ENCODE measurements at places on chromosomes 5 and 9.

DNA sequence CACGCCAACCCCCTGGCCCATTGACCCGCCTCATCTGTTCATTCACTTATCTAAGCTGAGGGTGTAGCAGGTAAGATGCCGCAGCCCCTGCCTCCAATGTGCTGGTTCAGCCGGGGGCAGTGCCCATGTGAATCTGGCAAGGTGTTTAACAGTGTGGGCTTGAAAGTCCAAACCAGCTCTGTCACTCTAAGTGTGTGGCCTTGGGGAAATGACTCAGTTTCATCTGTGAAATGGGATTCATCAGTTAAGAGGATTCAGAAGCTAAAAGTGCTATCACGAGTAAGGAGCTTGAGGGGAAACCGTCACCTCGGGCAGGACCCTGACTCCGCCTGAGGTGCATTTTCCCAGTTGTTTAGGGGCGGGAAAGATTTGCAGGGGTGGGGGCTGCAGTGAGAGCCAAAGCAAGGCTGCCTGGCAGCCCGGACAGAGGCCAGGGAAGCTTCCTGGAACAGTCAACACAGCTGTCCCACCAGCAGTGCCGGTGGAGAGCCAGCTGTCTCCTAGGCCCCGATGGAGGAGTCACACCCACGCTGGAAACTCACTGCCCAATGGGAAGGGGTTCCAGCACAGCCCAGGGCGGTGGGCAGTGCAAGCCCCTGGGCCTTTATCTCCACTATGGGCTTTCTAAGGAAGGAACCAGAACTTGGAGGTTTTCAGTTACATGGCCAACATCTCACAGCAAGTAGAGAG lies 9.7 kb upstream of the URM1 start:
- no peak for DNase-seq

- DNase-seq: no peak
Observed at GRCh38 chr5:137845472-137845871, 22.2 kb upstream of the MYOT start.

GRCh38 chr9:13750639-13751038 lies 471.1 kb upstream of the MPDZ start:
- no peak for DNase-seq

- DNase-seq: no peak
Observed at GRCh38 chr5:52543594-52543993, 244.1 kb upstream of the ITGA1 start.

DNA sequence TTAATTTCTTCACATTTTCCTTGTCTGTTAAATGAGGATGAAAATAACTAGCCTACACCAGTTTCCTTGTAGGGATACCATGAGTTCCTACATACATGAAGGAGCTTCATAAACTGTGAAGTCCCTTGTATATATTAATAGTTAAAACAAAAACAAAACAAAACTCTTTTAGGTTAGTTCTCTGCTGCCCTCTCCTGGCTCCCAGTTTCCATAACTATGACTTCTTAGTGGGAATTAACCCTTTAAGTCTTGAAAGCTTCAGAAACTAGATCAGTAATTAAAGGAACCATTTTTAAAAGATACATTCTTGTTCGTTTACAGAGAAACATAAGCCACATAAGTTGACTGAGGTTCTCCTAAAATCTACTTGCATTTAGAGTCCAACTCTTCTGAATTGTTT lies 500.0 kb upstream of the C9orf72 start:
- DNase-seq: no peak

- DNase-seq: no peak
Observed at GRCh38 chr9:278651-279050, 64.0 kb downstream of the DOCK8 start.

- DNase-seq: no peak
Observed at GRCh38 chr5:122385286-122385685, 73.2 kb downstream of the SNCAIP start.

DNA sequence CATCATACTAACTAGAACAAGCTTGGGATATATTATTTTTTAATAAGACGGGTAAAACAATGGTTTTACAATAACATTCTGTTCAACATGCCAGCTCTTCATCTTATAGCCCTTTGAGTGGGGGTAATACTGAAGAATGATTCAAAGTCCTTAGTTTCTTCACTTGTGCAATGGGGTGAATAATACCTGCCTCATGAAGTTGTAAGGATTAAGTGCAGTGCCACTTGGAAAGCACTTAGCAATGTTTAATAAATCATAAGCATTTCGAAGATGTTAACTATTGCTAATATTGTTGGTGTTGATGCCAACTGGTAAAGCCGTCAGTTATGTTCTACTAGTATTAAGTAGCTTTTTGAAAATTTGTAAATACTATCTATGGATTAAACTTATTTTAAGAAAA lies 38.0 kb downstream of the TNPO1 start:
- no peak for DNase-seq

- no peak for DNase-seq
Observed at GRCh38 chr9:14690948-14691730, 2.1 kb downstream of the ZDHHC21 start.

DNA sequence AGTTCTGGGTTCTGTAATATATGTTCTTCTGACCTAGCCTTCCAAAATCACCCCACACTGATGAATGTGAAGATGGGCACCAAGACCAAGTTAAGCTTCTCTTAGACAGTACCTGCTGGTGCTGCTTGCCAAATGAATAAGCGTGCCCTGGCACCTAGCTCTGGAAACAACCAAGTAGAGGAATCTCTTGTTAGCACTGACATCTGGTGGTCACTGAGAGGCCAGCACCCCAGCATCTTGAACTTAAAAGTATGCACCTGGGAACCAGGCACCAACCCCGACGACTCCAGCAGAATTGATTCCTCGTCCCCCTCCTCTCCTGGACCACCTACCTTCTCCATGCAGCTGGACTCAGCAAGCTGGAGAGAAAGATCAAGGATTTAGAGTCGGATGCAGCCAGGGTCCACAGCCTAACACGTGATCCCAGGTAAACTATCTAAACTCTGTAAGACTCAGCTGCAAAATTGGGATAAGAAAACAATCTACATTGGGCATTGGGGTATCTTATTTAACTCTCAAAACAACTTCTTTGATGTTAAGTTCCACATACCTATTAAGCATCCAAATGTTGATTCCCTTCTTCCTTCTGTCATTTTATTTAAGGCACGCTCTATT lies 89.8 kb downstream of the SLC1A3 start:
- peak; percentile 41 for DNase-seq

GRCh38 chr5:52840277-52841050 lies 52.7 kb downstream of the ITGA1 start:
- DNase-seq: no peak

- no peak for DNase-seq
Observed at GRCh38 chr9:8533681-8534080, 734.1 kb upstream of the DMAC1 start.

- no peak for DNase-seq
Observed at GRCh38 chr9:84054341-84055010, 73.9 kb downstream of the RMI1 start.

DNA sequence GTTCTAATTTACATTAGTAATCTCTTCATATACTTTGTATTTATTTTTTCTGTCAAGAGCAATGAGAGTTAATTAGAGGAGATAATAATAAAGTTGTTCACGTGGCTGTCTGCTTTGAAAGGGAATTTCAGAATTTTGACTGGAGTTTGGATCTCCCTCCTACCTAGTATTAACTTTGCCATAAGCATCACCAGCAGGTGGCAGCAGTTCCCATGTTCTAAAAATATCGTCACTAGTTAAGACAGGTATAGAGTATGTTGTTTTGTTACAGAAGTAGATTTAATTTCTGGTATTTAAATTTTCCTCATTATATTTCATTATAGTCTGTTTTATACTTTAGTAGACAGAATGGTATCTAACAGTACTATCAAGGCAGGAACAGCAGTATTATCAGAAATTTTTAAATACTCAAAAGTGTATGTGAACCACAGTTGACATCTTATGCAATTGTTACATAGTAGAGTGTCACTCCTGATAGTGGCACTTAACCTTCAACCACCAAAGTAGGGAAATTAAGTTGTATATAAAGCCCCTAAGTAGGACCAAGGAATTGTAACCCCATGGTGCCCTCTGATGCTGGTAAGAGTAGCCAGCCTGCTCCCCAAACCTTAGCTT lies 20.4 kb downstream of the GNPDA1 start:
- DNase-seq: peak; percentile 47

DNA sequence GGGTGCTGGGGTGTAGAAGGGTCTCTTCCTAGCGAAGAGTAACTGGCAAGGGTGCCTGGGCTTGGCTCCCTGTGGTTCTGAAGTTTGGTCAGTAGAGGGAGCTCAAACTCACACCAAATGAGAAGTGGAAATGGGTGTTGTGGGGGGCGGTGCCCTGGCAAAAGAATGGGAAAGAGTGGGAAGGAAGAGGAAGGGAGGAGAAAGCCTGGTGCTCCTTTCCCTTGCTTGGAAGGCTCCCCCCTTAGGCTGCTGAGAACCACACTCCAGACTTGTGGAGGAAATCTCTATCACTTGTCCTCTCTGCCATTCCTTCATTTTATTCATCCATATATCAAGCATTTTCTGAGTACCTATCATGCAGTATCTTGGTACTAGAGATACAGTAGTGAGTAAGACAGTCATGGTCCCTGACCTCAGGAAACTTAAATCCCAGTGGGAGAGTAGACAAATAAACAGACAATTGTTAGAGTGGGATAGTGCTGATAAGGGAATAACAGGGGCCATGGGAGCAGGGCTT lies 13.0 kb downstream of the SLC4A9 start:
- peak; percentile 69 for DNase-seq

- peak; percentile 12 for DNase-seq
Observed at GRCh38 chr5:80937584-80938356, 22.4 kb upstream of the RASGRF2 start.

- DNase-seq: no peak
Observed at GRCh38 chr5:60259730-60260129, 366.2 kb upstream of the PDE4D start.

DNA sequence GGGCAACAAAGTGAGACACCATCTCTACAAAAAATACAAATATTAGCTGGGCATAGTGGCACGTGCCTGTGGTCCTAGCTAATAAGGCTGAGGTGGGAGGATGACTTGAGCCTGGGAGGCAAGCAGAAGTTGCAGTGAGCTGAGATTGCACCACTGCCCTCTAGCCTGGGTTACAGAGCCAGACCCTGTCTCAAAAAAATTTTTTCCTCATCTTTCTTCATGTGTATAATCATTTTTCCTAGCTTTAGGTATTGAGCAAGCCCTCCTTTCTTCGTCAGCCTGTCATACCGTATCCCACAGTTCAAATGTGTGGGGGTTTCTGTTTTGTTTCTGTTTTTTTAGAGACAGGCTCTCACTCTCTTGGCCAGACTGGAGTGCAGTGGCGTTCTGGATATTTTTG lies 41.3 kb downstream of the EHMT1 start:
- DNase-seq: no peak

GRCh38 chr9:98552331-98552730 lies 156.4 kb downstream of the GABBR2 start:
- no peak for DNase-seq
